ENCODE measurements at places on chromosomes 13 and 19.

DNA sequence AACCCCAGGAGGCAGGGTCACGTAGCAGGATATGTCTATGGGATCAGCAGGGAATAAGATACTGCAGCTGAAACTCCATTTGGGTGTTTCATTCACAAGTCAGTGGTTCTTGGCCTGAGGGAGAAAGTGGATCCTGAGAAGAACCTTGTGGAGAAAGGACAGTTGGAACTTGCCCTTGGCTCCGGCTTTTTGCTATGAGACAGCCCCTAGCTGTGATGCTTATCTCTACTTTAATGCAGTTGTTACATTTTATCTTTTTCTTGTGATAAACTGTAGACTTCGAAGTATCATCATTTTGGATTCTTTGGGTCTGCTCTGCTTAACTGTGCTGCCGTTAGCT, 6.0 kb upstream of the SCEL start:
- DNase-seq = no peak

GRCh38 chr19:10713317-10713716, 4.6 kb upstream of the DNM2 start:
- DNase-seq = no peak

DNA sequence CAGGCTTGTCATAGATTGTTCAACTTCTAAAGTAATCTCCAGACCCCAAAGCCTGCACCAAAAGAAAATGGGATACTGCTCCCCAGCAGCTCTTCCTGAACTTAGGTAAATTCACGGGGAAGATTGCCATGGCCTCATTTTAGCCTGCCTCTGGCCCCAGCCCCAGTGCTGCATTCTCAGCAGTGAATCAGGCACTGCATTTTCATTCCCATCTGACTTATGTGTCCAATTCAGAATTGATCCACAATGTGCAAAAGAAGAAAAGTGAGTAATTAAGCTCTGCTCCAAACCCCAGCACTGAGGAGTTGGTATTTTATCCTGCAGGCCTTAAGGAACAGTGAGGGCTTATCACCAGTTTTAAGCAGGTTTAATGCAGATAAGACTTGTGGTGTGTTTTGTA, 176.4 kb downstream of the KCTD12 start:
- DNase-seq = no peak

DNA sequence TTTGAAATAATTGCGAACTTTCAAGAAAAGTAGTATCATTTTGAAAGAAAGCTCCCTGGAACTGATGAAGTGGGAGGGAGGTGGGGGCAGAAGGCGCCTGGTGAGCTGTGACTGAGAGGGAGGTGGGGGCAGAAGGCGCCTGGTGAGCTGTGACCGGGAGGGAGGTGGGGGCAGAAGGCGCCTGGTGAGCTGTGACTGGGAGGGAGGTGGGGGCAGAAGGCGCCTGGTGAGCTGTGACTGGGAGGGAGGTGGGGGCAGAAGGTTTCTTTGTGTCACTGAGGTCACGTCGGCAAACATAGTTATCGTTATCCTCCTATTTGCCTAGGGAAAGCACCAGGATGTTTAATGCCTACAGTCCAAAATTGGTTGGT, 24.2 kb downstream of the C2CD4C start:
- DNase-seq = no peak

- no peak for DNase-seq
These were observed 511.8 kb upstream of the NBEA start for GRCh38 chr13:34430294-34430693.

GRCh38 chr19:31527443-31527842, 178.2 kb upstream of the TSHZ3 start:
- no peak for DNase-seq

DNA sequence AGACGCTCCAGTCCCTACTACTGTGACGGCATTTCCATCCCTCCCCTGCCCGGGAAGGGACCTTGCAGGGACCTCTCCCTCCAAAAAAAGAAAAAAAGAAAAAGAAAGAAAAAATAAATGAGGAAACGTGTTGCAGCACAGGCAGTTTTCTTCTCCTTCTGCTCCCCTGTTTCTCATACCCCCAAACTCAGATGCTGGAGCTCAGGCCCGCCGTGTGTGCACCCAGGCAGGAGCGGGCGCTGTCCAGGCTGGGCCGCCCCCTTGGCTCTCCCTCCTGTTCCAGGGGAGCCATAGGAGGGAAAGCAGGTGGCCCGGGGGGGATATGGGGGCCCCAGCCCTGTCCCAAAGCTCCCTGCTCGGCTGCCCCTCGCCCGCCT, 5.8 kb downstream of the YIPF2 start:
- DNase-seq = no peak

DNA sequence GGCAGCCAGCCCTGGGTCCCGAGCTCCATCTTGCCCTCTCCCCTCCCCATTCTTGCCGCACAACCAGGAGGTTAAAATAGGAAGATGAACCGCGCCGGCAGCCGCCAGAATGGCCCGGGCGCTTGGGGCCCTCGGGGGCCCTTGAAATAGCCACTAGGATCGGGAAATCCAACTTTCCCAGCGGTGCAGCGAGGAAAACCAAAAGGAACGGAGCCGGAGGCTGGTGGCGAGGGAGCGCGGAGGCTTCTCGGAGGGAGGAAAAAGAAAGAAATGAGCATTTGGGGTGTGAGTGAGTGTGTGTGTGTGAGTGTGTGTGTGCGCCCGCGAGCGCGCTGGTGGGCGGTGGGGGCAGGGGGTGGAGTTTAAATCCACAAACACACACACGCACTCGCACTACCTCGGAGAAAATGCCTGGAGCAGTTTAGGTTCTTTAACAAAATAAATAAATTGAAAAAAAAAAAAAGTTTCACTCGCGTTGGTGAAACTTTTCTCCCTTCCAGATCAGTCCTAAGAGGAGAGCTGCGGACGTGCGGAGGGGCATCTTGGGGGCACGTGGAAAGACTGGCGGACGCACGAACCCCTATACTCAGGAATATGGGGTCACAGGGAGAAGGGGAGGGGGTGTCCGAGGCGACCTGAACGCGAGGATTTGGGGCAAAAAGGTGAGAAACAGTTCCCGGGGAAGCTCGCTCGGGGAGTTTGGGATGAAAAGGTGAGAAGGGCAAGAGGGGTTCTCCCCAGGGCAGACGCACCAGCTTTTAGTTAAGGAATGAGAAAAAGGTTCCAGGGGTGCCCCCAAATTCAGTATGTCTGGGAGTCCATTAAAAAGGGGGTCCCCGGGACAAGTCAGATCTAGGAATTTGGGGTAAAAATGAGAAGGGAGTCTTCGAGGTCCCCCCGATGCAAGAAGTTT, 1.3 kb downstream of the RFX2 start:
- no peak for DNase-seq

- DNase-seq = peak; percentile 60
These were observed 88.8 kb downstream of the GNG7 start for GRCh38 chr19:2613507-2614295.

- no peak for DNase-seq
These were observed 1572.7 kb upstream of the PRR20A start for GRCh38 chr13:55567721-55568625.

GRCh38 chr13:97273341-97273831, 51.3 kb downstream of the MBNL2 start:
- DNase-seq = no peak

DNA sequence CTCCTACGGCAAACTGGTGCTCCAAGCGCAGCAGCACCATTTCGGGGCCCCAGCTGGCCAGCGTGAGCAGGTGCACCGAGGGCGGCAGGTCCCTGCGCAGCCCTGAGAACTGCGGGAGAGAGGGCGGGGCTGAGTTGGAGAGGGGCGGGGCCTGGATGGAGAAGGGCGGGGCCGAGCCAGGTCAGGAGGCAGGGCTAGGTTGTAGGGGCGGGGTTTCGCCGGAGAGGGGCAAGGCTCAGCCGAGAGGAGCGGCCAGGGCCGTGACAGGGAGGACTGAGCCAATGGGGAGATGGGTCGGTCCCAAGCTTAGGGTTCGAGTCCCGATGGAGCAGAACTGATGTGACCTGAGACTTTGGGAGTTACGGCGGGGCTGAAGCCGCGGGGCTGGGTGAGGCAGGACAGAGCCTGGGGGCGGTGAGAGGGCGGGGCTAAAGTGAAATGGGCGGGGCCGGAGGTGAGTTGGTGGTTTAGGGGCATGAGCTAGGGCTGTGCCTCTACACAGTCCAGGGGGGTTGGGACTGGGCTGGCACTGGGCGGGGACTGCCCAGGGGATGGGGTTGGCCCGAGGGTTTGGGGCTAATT, 19.0 kb downstream of the MAN2B1 start:
- DNase-seq = peak; percentile 66

- DNase-seq = no peak
These were observed 155.3 kb upstream of the ZNF507 start for GRCh38 chr19:32189956-32190706.

GRCh38 chr13:93338906-93339305, 112.3 kb downstream of the GPC6 start:
- DNase-seq = no peak

DNA sequence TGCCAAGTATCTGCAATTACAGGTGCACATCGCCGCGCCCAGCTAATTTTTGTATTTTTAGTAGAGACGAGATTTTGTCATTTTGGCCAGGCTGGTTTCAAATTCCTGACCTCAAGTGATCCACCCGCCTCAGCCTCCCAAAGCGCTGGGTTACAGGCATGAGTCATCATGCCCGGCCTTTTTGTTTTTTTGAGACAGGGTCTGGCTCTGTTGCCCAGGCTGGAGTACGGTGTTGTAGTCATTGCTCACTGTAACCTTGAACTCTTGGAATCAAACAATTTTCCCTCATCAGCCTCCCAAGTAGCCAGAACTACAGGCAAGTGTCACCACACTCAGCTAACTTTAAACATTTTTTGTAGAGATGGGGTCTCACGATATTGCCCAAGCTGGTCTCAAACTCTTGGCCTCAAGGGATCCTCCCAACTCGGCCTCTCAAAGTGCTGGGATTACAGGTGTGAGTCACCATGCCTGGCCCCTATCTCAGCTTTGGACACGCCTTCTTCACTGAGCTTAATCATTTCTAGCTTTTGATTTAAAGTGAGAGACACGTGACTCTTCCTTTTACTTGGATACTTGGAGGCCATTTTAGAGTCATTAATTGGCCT, 4.0 kb upstream of the IRGC start:
- no peak for DNase-seq

DNA sequence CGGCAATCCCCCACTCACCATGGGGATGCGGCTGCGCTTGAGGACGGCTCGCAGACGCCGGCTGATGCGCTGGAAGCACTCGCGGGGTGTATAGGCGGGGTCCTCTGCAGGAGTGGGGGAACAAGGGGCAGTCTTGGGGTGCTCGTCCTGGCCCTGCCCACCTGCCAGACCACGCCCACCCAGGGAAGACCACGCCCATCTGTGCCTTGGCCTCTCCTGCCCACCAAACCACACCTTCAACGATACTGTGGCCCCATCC, 6.7 kb downstream of the RNU6-9 start:
- no peak for DNase-seq

DNA sequence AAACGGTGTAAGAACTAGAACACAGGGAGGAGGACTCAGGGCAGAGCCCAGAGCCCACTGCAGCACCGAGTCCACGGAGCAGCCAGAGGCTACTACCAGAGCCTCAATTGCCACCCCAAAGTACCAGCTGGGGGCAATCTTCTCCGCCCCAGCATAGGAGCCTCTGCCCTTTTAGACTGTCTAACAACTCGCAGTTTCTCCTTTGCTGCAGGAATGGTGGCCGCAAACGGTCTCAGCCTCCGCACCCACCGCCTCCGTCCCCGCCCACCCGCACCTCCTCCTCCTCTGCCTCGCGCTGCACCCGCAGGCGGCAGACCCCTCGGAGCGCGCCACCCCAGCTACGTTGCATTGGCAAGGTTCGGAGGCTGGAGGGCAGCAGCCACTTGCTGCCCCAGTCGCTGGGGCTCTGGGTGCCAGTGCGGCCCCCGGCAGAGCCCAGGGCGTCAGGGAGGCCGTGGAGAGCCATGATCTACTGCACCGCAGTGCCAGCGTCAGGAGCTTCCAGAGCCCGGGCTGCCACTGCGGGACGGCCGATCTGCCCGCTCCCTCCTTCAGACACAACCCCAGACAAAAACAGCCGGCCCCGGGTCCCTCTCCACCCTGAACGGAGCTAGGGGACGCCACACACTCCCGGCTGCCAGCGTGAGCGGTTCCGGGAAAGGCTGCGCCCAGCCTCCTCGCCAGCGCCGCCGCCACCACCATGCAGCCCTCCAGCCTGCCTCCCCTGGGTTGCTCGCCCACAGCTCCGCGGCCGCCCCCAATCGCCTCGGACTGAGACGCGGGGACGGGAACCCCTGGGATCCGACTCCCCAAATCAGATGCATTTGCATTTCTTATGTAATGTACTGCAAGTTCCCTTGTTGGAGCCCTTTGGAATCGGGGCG, 1.8 kb downstream of the FGF14 start:
- DNase-seq = peak; percentile 40

DNA sequence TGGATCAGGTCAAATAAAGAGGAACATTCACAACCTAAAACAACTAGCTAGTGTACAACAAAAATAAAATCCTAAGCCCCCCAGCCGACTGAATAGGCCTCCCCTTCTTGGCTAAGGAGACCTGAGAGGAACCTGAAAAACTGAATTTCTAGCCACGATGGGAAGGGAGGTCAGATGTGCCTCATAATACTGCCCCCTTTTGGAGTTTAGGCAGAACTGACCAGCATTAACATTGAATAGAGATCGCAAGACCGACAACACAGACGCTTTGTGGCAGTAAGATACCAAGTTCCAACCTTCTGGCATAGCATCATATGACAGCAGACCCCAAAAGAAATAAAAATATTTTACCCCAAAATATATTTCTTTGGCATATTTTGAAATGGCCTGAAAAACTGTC, 15.9 kb downstream of the CBY2 start:
- DNase-seq = peak; percentile 71

DNA sequence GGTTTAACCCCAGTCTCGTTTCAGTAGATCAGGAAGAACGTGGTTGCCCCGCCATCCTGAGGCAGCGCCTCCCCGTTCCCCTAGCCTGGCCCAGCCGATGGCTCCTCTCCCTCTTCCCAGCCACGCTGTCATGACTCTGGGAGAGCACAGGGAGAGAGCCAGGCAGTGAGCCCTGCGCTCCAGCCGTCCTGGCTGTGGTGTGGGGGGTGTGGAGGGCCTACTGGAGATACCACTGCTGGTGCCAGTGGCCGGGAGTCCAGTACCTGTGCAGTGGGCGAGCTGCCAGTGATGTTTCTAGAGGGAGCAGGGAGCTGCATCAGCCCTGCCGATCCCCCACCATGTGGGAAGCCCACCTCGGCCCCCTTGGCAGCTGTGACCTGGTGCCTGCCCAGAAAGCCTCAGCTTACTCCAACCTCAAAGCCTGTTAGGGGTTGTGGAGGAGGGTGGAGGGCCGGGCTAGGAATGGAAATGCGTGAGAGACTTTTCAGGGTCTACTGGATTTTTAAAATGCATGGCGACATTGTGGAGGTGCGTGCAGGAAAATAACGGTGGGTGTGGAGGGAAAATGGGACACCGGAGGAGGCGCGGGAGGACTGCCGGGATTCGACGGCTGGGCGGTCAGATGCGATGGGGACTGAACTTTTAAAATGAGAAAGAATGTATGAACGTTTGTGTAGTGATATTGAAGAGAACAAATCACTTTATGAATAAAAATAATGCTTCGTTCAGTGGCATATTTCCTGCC, 4.9 kb downstream of the TEX29 start:
- no peak for DNase-seq

- no peak for DNase-seq
These were observed 810 bp downstream of the ZNF627 start for GRCh38 chr19:11598103-11598483.

GRCh38 chr19:32397671-32398101, 7.9 kb upstream of the DPY19L3 start:
- no peak for DNase-seq
